ENCODE measurements at places on chromosomes 1 and 21. TPM values are rescaled to one million over a fixed set of nuclear protein-coding genes. Genes with fewer than 3 reads are reported as not detected.
A peak's percentile ranks its signal among the peaks of the same experiment; 100 is the strongest.

The LPAR3 gene
- polyA plus RNA-seq: 1.2 TPM

The SLC45A1 gene
- 3.5 TPM for polyA plus RNA-seq

The EPHB2 gene
- polyA plus RNA-seq: 12.8 TPM

The RIMKLA gene
- polyA plus RNA-seq: 0.47 TPM

GRCh38 chr1:229514578-229515275 is 6.6 kb upstream of the NUP133 start:
- peak; percentile 18 for DNase-seq

- DNase-seq: no peak
These were observed 1120.2 kb upstream of the TMPRSS15 start for GRCh38 chr21:19523746-19524145.

- no peak for DNase-seq
These were observed 45.2 kb downstream of the RPS6KA1 start for GRCh38 chr1:26574719-26575251.

- DNase-seq: no peak
These were observed 27.3 kb upstream of the RCOR3 start for GRCh38 chr1:211231873-211232272.
